ENCODE measurements at places on chromosomes 5 and 9.

DNA sequence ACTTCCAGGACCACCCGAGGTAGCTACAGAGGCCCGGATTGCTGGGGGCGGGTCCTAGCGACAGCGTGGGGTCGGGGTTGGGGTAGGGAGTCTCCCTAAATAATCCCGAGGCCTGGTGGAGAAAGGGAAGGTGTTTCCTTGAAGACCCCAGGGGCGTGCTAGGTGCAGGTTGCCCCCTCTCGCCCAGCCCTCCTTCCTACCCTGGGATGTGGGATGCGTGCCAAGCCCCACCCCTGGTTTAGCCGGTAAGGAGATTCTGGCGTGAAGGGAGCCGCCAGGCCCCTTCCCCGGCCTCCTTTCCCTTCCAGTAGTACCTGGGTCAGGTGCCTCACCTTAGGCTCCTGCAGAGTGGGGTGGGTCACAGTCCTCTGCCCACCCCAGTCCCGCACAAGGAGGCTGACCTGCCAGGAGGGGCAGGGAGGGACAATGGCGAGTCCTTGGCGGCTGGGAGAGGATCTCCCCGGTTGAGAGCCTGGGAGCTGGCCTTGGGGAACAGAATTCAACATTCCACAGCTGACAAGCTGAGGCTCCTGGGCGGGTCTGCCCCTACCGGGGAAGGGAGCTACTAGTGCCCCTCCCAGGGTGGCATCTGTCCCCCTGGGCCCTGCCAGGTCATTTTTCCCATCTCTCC, 674 bp downstream of the TSPAN17 start:
- DNase-seq, result no peak

- no peak for DNase-seq
Measured at GRCh38 chr5:146103594-146103993, 1.8 kb downstream of the PLAC8L1 start.

GRCh38 chr5:79938468-79938867, 52.6 kb downstream of the MTX3 start:
- no peak for DNase-seq

DNA sequence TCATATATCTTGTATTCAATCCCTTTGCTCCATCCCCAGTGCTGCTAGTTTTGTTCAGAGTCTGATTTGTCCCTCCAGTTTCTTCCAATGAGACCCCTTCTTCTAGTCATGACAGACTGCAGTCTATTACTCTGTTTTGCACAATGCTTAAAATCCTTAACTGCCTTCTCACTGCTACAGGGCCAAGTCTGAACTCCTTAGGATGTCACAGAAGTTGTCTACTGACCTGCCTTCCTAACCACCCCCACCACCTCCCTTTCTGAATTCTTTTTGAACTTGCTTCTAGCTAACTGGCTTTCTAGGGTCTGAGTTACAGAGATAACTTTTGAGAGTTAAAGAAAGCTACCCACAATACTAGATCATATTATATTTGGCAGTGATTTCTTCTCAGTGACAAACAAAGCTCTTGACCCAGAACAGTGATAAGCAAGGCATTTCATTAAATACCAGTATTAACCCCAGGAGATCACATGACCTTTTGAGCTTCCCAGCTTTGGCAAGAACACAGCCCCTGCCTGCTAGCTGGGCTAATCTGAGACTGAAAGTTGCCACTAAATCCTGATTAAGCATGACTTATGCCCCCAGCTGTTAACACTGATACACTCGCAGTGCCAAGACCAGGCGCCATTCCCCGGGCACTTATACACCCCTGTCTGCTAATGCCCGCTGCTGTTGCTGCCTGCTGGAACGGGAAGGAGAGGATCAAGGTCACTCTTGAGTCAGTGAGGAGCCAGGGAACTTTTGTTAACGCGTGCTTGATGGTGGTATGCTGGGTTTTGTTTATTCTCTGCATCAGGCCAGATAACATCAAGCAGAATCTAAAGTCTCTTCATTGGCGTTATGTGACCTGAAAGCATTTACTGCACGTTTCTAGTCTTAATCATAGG, 36.4 kb upstream of the ADAMTSL1 start:
- DNase-seq, result no peak

- no peak for DNase-seq
Measured at GRCh38 chr5:166354332-166354731, 1937.1 kb upstream of the WWC1 start.

GRCh38 chr5:113572716-113573115, 59.2 kb downstream of the YTHDC2 start:
- no peak for DNase-seq

DNA sequence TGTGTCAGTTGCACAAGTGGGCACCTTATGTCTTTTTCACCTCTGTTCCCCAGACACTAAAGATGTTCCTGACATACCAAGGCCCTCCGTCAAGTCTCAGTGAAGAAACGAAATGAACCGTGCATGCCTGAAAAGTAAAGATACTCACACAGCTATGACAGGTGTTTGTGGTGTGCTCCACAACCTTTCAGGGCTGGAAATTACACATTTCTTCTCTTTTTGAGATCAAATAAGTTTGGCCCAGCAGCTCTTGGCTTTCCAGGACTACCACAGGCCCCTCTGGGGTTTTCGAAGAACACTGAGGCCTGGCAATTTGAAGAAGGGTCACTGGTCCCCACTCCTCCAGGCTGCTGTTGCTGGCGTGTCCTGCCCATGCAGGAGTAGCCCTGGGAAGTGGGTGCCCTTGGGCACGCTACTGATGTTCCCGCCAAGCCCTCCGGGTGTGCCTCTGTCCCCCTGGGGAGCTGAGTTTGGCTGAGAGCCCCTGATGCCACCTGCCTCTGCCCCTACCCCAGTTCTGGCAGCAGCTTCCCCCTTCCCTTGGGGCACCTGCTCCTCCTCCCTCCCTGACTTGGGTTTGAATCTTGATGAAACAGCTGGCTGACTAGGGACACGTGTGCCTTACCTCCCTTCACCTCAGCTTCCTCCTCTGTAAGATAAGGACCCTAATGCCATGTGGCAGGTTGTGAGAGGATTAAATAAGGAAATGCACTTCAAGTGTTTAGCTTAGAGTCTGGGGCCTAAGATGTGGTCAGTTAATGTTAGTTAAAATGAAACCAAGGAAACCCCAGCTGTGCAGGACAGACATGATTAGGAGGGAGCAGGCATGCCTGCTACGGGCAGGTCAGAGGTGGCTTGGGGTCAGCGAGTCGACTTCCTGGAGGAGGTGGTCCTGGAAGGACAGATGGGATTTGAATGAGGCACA, 49.1 kb upstream of the GADD45G start:
- DNase-seq, result no peak

GRCh38 chr9:110217656-110218099, 9.7 kb upstream of the C9orf152 start:
- peak; percentile 23 for DNase-seq

Data from NCI-H446 treated with DMSO at 0.1 percent for 48 hours (cell line).